ENCODE measurements at places on chromosomes 6 and 20.
A peak's percentile ranks its signal among the peaks of the same experiment; 100 is the strongest.

DNA sequence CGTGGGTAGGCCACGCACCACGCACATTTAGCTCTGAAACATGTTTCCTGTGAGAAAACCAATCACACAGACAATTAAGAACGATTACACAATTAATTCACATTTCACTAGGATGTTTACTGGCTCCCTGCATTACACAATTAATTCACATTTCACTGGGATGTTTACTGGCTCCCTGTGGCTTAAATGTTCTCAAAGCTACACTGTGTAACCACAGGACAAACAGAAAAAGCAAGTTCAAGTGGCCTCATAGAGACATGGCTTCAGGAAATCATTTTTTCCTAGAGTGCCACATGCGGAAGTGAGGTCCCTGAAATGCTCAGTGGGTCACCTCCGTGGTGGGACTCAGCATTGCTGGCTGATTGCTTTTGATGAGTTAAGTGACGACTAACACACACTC lies 61.7 kb upstream of the XRN2 start:
- DNase-seq = no peak

DNA sequence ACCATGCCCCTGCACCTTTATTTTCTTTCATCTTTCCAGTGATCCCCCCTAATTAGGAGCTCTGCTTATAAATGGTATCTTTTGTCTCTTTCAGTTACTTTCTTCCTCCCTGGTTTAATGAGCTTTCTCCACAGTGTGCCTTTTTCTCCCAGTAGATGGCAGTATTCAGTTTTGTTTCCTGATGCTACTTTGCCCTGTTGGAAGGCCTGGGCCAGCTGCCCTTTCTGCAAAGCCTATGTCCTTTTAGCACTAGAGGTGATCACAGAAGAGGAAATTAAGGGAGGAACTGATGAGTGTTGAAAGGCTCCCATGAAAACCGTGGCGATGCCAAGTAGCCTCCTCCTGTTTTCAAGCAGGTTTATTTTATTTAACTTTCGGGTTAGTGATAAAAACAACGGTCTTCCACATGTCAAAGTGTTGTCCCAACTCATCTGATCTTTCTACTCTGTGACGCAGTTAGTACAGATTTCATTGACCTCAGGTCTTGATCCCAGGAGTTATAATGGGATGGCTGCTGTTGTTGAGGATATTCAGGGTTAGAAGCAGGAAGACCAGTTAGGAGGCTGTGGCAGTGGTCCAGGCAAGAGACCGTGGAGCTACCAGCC lies 184.2 kb upstream of the BMP2 start:
- peak; percentile 20 for DNase-seq

DNA sequence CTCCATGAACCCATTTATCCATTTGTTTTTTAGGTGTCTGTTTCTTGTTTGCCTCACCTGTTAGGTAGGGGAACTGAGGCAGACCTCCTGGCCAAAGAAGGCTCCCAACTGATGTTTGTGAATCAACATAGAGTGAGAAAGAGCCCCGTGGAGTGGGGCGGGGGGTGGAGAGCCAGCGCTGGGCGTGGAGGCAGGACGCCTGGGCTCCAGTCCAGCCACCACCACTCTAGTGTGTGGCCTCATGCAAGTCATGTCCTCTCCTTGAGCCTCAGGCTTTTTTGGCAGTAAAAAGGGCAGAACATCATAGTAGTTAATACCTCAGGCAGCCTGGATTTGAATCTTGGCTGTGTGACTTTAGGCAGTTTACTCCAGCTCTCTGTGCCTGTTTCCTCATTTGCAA lies 42.2 kb upstream of the SCRT2 start:
- no peak for DNase-seq

DNA sequence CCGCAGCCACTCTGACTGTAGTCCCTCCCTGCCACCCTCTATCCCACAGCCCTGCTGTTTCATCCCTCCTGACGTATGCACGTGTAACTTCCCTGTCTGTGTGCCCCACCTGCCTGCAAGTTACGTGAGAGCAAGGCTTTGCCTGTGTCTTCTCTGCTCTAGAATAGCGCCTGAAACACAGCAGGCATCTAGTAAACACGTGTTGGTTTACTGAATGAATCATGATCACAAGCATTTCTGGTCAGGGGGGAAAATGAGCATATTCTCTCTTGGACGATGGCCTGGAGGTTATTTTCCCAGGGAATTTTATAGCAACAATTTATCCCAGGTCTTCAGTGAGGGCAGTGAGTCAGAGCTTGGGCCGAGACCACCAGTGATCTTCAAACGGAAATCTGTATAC lies 38.3 kb downstream of the PSMG4 start:
- no peak for DNase-seq

DNA sequence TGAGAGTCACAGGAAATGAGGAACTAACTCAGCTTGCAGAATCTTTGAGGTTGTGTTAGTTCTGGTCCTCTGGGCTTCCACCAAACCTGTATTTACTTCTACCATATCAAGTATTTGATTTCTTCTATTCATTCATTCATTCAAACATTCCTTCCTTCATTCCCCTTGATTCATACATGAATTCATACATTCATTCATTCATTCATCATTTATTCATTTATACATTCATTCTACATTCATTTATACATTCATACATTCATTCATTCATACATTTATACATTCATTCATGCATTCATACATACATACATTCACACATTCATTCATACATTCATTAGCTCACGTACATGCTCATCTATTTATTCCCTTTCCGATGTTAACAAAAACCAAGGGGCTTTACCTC lies 120.3 kb downstream of the BMP7 start:
- no peak for DNase-seq

DNA sequence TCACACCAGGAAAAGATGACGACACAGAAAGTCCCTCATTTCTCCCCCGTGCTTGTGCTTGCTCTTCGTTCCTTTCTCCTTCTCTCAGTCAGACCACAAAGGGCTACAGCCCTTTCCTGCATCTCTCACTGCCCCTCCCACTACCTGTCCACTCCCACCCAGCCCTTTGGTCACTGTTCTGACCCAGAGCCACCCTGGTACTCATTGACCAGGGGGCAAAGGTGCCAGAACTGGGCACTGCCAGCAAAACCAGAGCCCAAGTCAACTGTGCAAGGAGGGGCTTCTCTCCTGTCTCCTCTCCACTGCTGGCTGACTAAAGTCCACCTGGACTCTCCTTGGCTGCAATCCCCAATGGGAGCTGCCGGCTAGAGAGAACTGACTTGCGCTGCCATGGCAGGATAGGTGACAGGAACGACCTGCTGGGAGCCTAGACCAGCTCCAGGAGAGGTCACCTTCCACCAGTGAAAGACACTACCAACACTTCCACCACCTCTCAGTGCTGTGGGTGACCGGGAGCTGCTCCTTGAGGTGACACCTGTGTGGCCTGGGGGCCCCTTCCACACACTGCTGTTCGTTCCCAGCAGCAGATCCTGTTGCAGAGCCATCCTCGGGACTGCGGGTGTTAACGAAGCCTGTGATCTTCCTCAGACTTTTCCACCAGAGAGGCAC lies 32.8 kb downstream of the KCNK17 start:
- DNase-seq = no peak

DNA sequence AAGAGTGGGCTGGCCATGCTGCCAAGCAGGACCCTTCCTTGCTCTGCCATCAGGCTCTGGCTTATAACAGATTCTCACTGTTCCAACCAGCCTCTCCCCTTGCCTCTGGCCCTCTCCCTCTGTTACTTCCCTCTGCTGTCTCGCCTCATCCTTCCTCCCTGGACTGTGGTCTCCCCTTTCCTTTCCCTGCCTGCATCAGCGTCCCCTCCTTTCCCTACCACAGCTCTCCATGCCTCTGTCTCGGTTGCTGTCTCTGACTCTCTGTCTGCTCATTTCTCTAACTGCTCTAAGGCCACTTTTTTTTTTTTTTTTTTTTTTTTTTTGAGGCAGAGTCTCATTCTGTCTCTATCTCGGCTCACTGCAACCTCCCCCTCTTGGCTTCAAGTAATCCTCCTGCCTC lies 173.4 kb downstream of the PTPRT start:
- no peak for DNase-seq

Data from NCI-H1105 (cell line).